Adipocyte (in vitro differentiated cells): ENCODE measurements at places on chromosomes 3 and 15.

DNA sequence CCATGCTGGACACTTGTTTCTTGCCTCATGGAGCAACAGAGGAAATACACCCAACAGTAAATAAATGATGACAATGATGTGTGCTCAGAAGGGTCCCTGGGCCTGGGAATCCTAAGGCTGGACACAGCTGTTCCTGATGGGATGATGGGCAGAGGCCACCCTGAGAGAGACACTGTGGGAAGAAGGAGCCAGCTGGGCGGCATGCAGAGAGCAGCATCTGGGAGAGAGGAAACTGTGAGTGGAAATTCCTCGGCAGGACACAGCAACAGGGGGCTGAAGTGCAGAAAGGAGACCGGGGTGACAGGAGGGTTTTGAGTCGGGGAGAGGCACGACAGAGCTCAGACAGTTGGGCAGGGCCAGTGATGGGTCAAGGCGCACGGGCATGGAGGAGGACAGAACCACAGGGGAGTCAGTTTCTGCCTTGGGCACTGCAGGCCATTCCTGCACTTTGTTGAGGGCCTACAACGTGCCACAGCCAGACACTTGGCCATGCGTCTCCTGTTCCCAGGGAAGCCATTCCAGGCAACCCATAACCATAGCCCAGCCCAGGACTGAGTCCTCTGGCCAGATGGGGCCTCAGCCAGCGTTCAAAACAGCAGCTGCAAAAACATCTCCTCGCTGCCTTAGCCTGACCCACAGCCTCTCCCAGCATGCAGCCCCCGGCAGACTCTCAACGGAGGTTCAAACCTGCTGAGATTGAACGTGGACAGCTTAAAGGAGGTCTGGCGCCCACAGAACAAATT, 36.7 kb upstream of the SLC6A1 start:
- DNase-seq: no peak

DNA sequence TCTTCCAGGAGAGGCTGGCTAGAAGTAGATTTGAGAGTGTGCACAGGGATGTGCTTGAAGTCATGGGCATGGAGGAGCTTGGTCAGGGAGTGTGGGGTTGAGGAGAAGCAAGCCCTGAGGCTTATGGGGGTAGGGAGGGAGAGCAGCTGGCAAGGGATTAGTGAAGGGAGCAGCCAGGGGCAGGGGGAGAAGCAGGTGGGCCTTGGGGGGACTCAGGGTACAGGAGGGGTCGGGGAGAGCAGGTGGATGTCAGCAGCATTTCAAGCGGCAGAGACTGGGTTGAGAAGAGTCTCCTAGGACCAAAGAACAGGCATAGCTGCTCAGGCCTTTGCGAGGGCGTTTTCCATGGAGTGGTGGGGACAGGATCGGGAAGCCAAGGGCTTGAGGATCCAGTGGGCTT, 3.4 kb upstream of the LMAN1L start:
- DNase-seq: no peak

- DNase-seq: no peak
These were observed 335.9 kb upstream of the EPHA6 start for GRCh38 chr3:96478496-96478895.

GRCh38 chr15:41992803-41993190, 20.4 kb upstream of the EHD4 start:
- DNase-seq: no peak

GRCh38 chr3:41693799-41694198, 268.1 kb downstream of the ULK4 start:
- DNase-seq: peak; percentile 20

DNA sequence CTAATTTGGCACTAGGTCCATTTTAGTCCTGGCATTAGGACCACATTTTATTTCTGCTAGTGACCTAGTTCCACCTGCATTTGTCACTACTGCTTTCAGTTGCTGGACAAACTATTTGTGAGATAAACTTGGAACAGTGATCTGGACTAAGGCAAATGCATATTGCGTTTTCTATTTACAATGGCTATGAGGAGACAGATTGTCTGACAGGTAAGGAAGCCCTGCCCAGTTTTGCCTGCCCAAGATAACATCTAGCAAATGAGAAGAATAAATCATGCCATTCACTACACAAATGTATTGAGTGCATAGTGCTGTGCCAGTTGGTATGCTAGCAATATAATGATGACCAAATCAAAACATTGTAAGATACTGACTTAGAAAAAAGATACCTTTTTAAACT, 245.7 kb downstream of the GRM7 start:
- no peak for DNase-seq

DNA sequence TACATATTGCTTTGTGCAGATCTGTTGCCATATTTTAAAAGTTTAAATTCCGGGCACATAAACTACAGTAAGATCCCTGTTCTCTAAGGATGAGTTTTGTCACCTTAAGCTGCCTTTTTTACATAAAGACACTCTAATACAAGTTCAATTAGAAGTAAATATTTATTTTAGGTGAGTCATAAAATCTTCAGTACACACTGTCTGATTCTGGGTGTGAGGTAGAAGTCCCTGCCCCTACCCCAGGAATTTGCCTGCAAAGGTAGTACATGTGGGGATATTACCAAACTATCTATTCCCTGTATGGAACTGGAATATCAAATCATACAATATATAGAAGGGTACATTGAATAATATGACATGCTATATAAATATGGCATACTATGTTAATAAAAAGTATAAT, 6.3 kb downstream of the SCG3 start:
- no peak for DNase-seq

DNA sequence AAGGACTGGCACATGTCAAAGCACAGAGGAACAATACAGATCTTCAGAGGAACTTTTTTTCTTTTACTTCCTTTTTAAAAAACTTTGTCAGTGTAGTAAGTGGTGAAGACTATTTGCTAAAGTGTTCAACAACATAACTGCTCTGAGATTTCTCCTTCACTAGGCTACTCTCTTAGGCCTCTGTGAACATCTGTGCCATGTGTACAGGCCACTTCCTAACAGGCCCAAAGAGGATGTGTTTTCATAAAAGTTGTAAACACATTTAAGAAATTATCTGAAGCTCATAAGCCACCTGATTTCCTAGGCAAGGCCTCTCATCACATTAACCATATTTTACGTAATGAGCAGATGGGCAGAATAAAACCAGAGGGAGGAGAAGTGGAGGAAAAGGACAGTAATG, 235.4 kb downstream of the FHIT start:
- DNase-seq: no peak

GRCh38 chr3:192842138-192842537, 75.5 kb downstream of the MB21D2 start:
- no peak for DNase-seq
